ENCODE measurements at places on chromosomes 5 and 9.

DNA sequence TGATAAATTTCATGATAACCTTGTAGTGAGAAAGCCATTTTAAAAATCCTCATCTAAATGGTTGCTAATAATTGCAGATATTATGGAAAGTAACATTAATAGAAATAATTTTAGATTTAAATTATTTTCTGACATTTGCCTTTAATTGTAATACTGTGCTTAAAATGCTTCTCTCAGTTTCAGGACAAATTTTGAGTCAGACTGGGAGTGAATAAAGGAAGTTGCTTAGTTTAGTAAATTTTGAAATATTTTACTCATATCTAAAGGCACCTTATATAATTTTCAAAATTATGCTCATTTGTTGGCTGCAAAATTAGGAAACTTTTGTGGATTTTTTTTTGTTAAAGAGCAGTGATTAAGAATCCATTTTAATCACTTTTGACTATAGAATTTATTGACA is 93.8 kb downstream of the CSNK1G3 start:
- ATAC-seq = no peak

- ATAC-seq = no peak
Measured at GRCh38 chr5:96113170-96113939, 151.7 kb upstream of the ELL2 start.

GRCh38 chr9:95752129-95752731 is 123.3 kb upstream of the ERCC6L2 start:
- no peak for ATAC-seq

DNA sequence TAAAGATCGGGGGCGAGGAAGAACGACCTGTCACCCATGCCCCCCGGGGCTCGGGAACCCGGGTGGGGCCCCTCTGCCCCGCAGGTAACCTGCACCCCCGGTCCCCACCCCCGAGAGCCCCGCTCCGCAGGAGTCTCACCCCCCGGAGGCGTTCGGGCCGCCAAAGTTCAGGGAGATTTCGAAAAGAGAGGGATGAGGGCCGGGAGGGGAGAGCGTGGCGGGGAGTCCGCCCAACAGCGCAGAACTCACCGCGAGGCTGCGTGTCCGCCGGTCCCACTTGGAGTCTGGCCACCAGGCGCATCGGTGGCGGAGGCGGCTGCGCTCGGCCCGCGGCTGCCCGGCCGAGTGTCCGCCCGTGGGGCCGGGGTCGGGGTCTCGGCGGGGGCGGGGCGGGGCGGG is at the start of gene PHF19:
PHF19 (minus strand) TSS at position 347 of the 399 bp plus-strand sequence. CDS start 2,447 bp downstream, outside the sequence.
- peak; percentile 36 for ATAC-seq

- no peak for ATAC-seq
Measured at GRCh38 chr5:135526924-135527323, 8.8 kb downstream of the NEUROG1 start.

GRCh38 chr9:89597711-89598362 is 7.0 kb upstream of the GADD45G start:
- ATAC-seq = peak; percentile 50

- peak; percentile 75 for ATAC-seq
Measured at GRCh38 chr5:135833961-135834638, 363 bp upstream of the SLC25A48 start.

GRCh38 chr9:29514336-29514735 is 1941.1 kb upstream of the C9orf72 start:
- ATAC-seq = no peak

DNA sequence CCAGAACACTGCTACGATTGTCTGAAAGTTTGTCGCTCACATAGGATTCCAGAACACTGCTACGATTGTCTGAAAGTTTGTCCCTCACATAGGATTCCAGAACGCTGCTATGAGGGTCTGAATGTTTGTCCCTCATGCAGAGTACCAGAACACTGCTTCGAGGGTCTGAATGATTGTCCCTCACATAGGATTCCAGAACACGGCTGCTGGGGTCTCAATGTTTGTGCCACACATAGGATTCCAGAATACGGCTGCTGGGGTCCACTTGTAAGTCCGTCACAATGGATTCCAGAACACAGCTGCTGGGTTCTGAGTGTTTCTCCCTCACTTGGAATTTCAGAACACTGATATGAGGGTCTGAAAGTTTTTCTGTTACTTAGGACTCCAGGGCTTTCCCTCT is 203.3 kb downstream of the FOXD4L6 start:
- no peak for ATAC-seq

GRCh38 chr9:26263478-26263877 is 585.2 kb upstream of the TUSC1 start:
- ATAC-seq = no peak

DNA sequence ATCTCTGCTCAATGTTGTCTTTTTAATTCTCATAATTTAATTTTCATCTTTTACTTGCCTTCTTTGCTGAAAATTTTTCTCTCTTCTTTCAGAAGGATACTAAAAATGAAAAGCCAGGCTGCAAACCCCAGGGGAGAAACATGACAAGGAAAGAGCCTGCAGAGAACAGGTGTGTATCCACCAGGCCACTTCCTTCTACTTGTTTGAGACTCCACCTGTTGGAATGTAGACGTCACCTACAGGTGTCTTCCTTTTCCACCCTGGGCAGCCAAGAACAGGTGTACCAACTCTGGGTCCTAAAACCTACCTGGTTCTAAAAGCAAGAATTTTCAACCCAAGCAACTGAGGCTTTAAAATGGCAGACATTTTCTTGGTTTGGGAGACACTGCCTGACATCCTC is 166.8 kb downstream of the ATP10B start:
- no peak for ATAC-seq

DNA sequence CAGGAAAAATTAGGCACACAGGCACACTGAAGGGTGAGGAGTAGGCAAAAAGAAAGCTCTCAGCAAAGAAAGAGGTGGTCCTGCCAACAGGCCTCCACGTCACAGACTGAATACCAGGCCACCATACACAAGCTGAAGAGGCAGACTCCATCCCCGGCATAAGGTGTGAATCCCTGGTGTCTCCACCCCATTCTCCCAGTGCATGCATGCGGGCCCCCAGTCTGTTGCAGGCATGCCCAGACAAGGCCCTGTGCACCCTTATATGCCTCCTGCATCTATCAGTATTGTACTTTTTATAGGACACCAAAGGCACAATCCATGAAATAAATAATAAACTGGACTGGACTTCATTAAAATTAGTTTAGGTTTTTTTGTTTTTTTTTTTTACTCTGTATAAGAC is 73.1 kb downstream of the RGMB start:
- no peak for ATAC-seq

DNA sequence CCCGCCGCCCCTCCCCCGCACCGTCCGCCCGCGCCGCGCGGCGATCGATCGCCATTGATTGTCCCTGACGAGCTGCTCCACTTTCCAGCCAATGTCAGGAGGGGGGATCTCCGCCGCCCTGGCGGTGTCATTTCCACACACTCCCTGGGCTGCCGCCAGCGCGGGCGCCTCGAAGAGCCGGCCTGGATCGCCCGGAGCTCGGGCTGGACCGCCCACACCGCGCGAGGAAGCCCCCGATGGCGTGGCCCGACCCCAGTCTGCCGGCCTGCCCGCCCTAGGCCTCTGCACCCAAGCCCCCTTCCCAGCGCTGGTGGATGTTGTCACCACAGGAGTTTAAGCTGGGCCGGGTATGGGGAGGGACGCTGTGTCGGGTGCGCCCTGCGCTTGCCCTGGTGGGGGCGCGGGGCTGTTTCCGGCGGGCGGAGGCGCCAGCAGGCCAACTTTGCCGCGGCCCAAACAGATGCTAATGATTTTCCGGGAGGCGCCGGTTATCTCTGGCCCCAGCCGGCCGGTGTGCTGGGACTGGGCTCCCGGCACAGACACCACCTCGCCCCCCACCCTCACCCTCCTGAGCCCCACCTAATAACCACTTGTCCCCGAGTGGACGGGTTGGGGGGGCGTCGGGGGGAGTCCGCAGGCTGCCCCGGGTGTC is 10.6 kb upstream of the CXXC5 start:
- ATAC-seq = peak; percentile 82

DNA sequence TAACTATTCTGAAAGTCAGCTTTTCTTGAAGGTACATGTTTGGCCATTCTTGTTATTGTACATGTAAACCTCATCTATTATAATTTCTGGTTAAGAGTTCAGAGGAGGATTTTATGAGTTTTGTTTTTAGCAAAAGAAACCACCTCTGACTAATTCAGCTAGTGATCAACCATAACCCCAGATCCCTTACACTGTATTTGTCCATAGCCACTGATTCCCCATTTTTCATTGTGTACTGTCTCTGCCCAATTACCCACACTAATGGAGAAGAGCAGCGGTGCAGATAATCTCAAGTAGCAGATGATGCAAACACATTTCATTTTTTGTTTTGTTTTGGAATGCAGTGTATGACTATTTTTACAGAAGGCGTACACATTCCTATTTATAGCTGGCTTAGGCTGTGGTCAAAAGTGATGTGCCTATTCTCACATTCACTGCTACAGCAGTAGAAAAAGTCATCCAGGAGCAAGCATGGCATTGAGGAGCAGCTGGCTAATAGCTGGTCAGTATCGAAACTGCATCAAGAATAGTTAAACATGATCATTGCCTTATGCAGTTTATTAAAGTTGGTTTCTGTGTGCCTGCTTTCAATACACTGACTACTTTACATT is 988.3 kb downstream of the DTWD2 start:
- no peak for ATAC-seq

GRCh38 chr5:53923961-53924360 is 363.5 kb downstream of the NDUFS4 start:
- no peak for ATAC-seq

DNA sequence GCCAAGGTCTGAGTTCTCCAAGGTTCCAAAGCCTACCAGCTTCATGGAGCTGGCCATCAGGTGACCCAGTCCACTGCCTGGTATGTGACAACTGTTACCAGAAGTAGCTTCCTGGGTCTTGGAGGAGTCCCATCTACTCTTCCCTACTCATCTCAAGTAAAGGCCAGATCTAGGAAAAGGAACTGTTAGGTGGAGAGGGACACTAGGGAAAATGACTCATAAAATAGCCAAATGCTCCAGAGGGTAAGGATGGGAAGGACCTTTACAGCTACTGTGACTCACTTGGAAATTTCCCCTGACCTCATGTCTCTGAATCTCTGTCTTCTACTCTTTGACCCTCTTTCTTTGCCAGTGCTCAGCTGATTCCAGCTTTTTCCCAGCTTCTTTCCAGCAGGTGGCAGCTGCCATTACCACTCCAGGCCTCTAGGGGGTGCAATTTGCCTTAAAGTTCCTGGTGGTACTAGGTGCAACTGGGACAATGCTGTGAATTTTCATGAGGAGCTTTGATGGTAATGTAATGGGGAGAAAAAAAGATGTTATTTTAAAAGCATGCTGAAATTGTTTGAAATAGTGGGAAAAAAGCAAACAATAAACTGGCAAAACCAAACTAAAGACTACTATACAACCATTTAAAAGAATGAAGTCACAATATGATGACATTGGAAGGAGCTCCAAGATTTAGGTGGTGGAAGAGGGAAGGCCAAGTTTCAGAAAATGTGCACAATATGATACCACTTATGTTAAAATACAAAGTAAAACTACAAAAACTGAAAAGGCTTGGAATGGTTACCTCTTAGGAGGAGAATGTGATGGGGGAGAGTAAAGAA is 27.1 kb upstream of the MYORG start:
- ATAC-seq = peak; percentile 76

GRCh38 chr5:74446725-74447241 is 193.7 kb downstream of the ENC1 start:
- ATAC-seq = no peak

- no peak for ATAC-seq
Measured at GRCh38 chr5:36007366-36007765, 16.2 kb upstream of the UGT3A1 start.

DNA sequence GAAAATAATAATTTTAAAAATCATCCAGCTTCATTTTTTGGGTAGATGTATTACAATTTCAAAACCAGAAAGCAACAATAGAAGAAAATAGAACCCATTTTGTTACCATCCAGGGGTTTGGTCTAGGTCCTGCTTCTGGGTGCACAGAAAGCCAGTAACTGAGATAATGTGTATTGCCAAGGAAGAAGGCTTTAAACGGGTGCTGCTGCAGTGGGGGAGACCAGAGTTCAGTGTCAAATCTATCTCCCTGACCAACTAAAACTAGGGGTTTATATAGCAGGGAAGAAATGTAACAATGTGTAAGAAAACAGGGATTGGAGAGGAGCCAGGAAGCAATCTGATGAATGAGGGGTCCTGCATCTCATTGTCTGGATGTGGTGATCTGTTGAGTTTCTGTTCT is 17.5 kb upstream of the MPDZ start:
- ATAC-seq = no peak

DNA sequence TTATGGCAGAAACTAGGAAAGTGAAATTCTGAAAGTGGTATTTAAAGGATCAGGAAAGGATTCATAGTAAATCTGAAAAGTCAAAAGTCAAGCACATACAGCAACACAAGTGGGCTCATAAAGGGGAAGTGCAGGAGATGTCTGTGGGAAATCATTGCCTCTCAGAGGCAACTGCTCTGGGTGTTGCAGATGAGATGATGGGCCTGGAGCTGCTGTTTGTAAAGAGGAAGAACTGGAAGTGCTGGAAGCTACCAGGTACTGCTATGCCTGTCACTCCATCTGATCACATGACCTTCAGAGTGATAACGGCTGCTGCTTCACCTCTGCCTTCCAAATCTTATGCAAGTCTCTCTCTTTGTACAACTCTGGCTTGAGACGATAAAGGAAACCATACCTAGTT is 55.9 kb downstream of the ADRB2 start:
- no peak for ATAC-seq

- peak; percentile 47 for ATAC-seq
Measured at GRCh38 chr5:154603953-154604679, 126.1 kb upstream of the HAND1 start.

- ATAC-seq = no peak
Measured at GRCh38 chr5:131991593-131992324, 19.7 kb downstream of the ACSL6 start.

GRCh38 chr9:14281136-14281795 is 32.7 kb downstream of the NFIB start:
- no peak for ATAC-seq

DNA sequence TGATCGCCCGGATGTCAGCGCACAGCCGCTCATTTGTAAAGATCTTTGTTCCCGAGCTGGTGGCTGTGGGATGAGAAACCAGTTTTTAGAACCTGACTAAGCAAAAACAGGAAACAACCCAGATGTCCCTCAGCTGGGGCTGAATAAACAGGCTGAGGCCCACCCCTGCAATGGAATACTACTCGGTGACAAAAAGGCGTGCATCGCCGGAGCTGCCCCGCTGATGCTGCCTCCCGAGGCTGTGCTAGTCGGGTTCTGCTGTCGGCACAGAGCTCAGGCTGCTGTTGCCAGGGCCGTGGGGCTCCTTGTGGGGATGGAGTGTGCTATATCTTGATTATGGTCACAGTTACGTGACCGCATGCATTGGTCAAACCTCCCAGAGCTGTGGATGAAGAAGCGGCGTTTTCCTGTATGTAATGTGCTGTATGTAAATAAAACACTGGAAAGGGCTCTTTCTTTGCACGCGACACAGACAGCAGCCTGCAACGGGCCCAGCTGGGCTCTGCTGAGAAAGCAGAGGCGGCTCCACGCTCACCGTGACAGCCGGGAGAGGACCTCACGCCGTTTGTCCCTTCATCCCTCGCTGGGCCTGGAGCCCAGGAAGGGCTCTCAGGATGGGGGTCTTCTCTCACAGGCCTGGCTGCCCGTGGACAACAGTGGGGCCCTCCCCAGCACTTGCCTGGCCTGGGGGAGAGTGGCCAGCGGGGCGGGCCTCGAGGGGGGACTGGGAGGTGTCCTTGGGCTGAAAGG is 51.5 kb upstream of the RNU6ATAC start:
- ATAC-seq = peak; percentile 67

Data from motor neuron (in vitro differentiated cells).